ENCODE measurements at places on chromosomes 1 and 21.
A peak's percentile ranks its signal among the peaks of the same experiment; 100 is the strongest.

- no peak for DNase-seq
These were observed 195.2 kb downstream of the TOMM20 start for GRCh38 chr1:234933475-234933874.

GRCh38 chr1:155131856-155132255 lies 3.8 kb upstream of the SLC50A1 start:
- DNase-seq: no peak

GRCh38 chr21:16563116-16563515 lies 833.3 kb downstream of the USP25 start:
- DNase-seq: no peak

DNA sequence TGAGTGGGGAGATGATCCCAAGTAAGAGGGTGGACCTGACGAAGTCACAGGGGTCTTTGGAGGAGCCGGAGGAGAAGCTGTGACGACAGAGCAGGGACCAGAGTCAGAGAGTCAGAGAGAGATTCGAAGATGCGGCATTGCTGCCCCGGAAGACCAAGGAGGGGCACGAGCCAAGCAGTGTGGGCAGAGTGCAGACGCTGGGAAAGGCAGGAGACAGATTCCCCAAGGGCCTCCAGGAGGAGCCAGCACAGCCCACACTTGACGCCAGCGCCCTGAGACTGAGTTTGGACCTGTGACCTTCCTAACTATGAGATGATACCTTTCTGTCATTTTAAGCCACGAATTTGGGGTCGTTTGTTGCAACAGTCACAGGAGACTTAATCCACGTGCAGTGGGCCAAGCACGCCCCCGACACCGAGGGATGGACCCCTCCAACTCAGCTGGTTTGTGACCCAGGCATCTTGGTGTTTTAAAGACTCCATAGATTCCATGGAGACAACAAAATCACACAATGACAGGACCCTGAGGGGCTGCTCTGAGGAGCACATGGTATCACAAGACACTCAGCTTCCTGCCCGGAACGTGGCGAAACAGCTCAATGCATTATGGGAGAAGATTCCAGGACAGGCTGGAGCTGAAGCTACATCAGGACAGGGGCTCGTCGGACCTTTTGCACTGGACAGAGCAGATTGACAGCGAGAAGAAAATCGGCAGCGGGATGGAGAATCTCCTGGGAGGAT lies 11.0 kb upstream of the TFF1 start:
- DNase-seq: no peak

- no peak for DNase-seq
These were observed 111.4 kb downstream of the MAST2 start for GRCh38 chr1:45914836-45915235.

- DNase-seq: no peak
These were observed 11.3 kb downstream of the LIX1L start for GRCh38 chr1:145946477-145946986.

DNA sequence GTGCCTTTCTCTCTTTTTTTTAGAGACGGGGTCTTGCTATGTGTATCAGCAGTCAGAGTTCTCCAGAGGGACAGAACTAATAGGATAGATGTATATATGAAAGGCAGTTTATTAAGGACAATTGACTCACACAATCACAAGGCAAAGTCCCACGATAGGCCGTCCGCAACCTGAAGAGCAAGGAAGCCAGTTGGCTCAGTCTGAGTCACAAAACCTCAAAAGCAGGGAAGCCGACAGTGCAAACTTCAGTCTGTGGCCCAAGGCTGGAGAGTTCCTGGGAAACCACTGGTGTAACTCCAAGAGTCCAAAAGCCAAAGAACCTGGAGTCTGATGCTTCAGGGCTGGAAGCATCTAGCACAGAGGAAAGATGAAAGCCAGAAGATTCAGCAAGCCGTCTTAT lies 16.3 kb upstream of the H3-3A start:
- no peak for DNase-seq

- no peak for DNase-seq
These were observed 26.7 kb upstream of the TP53BP2 start for GRCh38 chr1:223872308-223872901.

- DNase-seq: no peak
These were observed 683.2 kb upstream of the TPTE start for GRCh38 chr21:9837946-9838737.

DNA sequence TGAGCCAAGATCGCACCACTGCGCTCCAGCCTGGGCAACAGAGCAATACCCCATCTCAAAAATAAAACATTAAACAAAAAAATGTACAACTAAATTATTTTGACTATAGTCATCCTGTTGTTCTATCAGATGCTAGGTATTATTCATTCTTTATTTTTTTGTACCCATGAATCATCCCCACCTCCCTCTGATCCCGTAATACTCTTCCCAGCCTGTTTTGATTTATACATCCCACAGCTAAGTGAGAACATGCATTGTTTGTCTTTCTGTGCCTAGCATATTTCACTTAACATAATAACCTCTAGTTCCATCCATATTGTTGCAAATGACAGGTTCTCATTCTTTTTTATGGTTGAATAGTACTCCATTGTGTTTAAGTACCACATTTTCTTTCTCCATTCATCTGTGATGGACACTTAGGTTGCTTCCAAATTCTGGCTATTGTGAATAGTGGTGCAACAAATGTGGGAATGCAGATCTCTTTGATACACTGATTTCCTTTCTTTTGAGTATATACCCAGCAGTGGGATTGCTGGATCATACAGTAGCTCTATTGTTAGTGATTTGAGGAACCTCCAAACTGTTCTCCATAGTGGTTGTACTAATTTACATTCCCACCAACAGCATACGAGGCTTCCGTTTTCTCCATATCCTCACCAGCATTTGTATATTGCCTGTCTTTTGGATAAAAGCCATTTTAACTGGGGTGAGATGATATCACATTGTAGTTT lies 84.4 kb downstream of the MACF1 start:
- no peak for DNase-seq

GRCh38 chr1:230985711-230986110 lies 6.8 kb downstream of the ARV1 start:
- peak; percentile 81 for DNase-seq

DNA sequence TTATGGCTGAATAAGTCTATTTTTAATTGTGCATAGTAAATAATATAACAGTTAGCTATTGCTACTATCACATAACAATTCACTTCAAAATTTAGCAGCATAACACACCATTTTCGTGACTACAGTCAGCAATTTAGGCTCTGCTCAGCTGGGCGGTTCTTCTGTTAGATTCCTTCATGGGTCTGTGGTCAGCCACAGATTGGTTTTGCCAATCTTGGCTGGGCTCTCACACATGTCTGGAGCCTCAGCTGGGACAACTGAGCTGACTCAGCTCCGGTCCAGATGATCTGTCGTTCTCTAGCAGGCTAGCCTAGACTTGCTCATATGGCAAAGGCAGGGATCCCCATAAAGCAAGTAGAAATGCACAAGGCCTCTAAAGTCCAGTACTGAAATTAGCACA lies 15.1 kb upstream of the CDC42BPA start:
- no peak for DNase-seq

- no peak for DNase-seq
These were observed 51.0 kb upstream of the POU2F1 start for GRCh38 chr1:167169642-167170041.

GRCh38 chr1:41802532-41803501 lies 115.9 kb downstream of the HIVEP3 start:
- no peak for DNase-seq

DNA sequence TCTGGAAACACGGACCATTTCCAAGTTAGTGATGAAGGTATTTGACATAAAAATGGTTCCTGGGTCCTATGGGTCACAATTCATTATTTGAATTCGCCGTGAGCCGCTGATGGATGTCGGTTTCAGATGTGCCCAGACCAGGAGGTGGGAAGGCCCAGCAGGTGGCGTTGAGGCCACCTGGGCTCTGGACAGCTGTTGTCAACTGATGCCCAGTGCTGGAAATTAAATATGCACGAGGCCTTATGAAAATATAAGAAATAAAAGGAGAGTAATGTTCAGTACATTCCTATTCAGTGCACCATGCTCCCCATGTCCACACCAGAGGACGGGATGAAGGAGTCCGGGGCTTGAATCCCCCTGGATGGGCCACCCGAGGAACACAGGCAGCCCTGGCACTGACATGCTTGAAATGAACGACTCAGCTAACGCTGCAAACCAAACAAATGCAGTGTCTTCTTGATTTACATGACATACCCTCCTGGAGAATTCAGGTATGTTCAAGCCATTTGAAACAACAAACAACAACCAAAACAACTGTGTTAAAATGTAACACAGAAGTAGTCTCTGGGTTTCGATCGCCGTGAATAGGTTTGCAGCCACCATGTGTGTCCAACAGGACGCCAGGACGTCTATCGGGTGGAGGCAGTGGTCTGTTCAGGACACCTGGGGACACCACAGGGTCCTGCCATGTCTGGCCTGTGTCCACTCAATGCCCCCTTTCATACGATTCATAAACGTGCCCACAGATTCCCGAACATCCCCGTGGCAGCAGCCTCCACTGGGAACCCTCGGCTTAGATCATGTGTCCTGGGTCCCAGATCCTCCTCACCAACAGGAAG lies 6.1 kb downstream of the TFF3 start:
- no peak for DNase-seq

DNA sequence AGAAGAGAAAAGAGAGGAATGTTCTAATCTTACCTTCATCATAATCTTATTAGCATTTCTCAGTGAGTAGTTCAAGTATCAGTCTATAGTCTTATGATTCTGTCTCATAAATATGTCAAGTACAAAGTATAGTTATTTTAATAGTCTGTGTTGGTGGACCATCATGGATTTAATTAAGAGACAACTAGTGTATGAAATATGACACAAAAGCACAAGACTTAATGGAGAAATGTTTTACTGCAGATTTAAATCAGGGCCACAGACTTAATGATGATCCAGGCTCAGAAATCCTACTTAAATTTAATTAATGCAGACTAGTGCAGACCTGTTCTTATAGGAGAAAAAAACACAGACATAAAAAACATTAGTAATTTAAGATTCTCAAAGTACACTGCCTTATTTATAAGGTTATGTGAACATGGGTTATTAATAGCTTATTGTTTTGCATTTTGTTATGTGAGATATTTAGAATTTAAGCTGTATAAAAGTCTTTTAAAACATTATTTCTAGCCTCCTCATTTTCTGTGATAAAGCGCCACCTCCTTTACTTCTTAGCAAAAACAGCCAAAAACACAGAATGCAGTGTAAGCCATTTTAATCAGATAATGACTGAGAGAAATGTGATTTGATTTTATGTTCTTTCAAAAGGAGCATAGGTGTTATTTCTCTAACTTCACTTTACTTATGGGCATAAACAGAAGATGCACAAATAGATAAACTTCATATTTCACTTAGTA lies 255.0 kb upstream of the SNX7 start:
- no peak for DNase-seq
